ENCODE measurements at places on chromosomes 11 and 22. TPM values are rescaled to one million over a fixed set of nuclear protein-coding genes. Genes with fewer than 3 reads are reported as not detected.

MS4A12 gene
- total RNA-seq: 0.05 TPM

MAJIN gene
- total RNA-seq: 0.14 TPM

- no peak for DNase-seq
Measured at GRCh38 chr22:43852573-43853327, 9.6 kb downstream of the SULT4A1 start.

DNA sequence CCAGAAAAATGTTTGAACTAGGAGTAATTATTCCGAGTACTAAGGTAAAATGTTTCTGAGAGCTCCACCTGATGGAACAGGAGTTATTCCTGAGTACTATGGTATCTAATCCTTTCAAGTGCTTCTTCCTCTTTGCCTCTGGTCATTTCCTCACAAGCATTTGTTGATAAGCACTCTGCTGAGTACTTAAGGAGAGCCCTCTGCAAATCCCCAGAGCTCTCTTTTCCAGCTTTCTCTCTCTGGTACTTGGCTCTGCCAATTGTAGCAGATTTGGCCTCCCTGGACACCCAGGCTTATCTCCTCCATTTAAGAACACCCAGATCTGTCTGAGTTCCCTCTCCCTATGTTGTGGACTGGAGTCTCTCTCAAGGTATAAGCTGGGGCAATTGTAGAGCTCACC, 457.0 kb downstream of the MN1 start:
- no peak for DNase-seq

DNA sequence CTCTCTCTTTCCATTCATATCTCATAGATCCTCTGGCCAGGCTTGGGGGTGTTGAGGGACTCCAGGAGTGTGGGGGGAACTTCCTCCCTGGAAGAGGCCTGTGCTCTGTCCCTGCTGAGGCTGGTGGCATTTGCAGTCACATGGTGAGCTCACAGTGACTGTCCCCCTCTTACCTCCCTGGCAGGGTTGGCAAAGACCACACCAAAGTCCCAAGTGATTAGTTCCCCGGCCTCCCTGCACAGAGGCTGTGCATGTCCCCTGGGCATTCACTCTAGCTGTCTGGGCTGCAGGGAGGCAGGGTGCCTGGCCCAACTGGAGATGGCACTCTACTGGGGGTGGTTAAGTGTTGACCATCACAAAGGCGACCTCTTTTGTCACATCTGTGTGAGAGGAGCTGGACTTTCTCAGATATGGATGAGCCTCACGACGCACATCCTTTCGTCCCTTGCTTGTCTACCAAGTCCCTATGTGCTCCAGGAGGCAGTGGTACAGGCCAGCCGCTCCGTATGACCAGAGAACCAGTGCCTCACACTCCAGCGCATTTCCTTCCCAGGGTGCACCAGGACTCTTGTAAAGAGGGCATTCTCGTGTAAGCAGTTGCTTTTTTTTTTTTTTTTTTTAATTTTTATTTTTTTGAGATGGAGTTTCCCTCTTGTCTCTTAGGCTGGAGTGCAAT, 8.8 kb downstream of the TANGO2 start:
- no peak for DNase-seq

- DNase-seq: no peak
Measured at GRCh38 chr22:24096758-24097115, 84.5 kb upstream of the SUSD2 start.

DNA sequence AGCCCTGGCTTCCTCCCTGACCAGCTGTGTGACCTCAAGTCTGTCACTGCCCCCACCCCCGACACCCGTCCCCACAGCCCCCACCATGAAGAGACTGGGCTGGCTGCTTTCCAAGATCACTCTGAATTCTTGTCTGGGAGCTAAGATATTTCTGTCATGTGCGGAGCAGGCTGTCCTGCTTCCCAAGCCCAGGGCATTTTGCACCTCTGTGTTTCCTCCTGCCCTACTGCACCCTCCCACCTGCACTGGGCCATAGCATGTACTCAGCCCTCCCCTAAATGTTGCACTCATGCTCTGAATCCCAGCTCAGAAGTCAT, 30.3 kb upstream of the MYEOV start:
- no peak for DNase-seq

Data from thymus (tissue), 14 donors.